ENCODE measurements at places on chromosomes 5 and 9.

- no peak for DNase-seq
Observed at GRCh38 chr9:80948066-80948465, 741.3 kb downstream of the TLE1 start.

DNA sequence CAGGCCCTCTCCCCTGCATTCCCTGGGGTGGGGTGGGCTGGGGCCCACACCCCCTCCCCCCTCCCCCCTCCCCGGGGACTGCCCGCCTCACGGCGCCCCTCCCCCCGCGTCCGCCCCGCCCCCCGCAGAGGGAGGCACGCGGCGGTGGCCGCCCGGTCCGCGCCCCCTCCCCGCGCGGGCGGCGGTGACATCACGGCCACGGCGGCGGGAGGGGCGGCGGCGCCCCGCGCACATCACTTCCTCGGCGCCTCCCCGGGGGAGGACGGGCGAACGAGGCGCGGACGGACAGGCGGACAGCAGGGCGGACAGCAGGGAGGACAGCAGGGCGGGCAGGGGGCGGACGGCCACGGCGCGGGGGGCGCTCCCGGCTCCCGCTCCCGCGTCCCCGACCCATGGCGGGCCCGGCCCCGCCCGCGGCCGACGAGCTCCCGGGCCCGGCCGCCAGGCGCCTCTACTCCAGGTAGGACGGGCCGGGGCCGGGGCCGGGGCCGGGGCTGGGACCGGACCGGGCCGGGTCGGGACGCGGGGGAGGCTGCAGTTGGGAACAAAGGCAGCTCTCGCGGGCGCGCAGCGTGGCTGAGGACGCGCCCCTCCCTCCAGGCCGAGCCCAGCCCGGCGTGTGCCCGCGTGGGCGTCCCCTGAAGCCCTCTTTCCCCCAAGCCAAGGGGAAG is at the start of gene GPSM1:
Gene GPSM1 (plus strand): TSS at position 236 of the 671 bp plus-strand sequence. CDS start 157 bp downstream, at position 393.
- DNase-seq, result peak; percentile 56

DNA sequence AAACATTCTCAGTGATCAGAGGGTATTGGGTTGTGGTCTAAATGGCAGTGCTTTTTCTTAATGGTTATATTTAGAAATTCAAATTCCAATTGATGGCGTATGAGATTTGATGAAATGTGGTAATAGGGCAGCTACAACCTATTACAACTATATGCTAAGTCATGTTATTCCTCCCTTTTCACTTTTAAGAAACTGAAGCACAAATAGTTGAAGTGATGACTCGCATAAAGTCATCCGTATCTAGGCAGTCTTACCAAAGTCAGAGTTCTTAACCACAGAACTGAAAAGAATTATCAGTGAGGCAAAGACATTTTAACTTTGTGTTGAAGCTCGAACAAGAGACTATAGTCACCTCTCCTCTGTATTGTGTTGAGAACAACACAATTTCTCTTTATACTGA is 28.2 kb downstream of the C9orf152 start:
- DNase-seq, result peak; percentile 73

DNA sequence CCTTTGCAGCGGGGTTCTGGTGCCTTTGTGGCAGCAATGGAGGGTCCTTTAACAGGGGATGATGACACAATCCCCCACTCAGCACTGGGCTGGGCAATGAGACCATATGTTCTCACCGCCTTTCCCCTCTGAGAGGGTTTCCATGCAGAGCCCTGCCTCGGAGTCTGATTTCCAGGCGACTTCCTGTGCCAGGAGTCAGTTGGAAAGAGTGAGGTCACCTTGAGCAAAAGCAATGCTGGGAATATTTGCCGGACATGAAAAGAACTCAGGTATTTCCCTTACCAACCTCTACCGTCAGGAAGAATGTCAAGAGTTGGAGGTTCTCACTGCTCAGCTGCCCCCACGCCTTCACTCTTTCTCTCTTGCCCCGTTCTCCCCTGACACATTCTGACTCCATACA is 284.2 kb upstream of the IRX1 start:
- DNase-seq, result peak; percentile 70

- peak; percentile 70 for DNase-seq
Observed at GRCh38 chr9:124126648-124127646, 115.4 kb downstream of the LHX2 start.

GRCh38 chr5:180670586-180671359 is 21.4 kb upstream of the FLT4 start:
- peak; percentile 50 for DNase-seq

DNA sequence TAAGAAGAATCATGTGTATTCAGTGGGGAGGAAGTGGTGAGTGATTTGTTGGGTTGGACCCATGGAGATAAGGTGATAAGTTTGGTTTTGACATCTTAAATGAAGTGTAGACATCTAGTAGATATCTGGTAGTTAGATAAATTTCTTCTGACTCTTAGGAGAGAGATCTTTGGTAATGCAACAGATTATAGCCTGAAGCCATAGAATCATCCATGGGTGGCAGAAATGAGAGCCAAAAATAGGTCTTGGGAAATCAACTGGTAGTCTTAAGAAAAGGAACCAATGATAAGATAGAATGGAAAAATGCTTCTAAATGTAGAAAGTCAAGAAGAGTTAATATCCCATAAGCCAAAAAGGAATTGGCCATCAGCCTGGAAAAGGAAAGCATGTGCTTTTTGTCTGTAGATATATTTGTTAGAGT is 532.7 kb upstream of the GRAMD2B start:
- DNase-seq, result no peak

GRCh38 chr5:88888848-88889188 is 5.8 kb upstream of the MEF2C start:
- no peak for DNase-seq

- DNase-seq, result no peak
Observed at GRCh38 chr5:153774686-153775085, 264.0 kb downstream of the FAM114A2 start.

GRCh38 chr9:30932226-30932625 is 1452.2 kb upstream of the ACO1 start:
- DNase-seq, result peak; percentile 88

GRCh38 chr5:33501899-33502298 is 61.1 kb downstream of the TARS1 start:
- DNase-seq, result no peak

DNA sequence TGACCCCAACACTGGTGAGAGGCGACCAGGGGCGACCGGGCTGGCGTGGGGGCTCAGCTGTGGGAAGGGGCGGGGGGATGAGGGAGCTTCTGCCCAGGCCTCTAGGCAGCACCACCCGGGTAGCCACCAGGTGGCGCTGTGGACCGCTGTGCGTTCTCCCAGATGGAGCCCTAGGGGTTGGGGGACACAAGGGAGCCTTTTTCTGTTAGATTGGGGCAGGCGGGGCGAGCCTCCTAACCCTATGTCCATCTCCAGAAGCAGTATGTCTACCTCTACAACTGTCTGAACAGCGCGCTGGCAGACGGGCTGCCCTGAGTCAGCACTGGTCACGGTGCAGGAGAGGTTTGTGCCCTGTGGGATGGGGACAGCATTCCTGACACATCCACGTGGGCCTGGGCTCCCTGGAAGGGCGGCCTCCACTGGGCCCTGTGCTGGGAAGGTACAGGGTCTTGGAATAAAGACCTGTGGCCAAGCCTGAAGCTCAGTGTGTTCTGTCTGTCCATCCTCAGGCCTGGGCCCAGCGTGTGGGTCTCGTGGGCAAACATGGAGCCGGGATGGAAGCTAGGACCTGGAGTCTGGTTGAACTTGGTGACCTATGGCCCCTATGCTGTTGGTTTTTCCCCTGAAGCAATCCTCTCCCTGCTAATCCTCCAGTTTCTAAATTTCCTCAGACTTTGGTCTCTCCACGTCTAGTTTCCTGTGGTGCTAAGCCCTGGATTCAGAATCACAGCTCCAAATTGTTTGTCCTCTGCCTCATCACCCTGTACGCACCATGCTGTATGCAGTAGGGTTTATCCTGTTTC is 23.1 kb upstream of the SPTLC1 start:
- peak; percentile 61 for DNase-seq

- DNase-seq, result no peak
Observed at GRCh38 chr5:180339583-180340183, 13.5 kb downstream of the GFPT2 start.

DNA sequence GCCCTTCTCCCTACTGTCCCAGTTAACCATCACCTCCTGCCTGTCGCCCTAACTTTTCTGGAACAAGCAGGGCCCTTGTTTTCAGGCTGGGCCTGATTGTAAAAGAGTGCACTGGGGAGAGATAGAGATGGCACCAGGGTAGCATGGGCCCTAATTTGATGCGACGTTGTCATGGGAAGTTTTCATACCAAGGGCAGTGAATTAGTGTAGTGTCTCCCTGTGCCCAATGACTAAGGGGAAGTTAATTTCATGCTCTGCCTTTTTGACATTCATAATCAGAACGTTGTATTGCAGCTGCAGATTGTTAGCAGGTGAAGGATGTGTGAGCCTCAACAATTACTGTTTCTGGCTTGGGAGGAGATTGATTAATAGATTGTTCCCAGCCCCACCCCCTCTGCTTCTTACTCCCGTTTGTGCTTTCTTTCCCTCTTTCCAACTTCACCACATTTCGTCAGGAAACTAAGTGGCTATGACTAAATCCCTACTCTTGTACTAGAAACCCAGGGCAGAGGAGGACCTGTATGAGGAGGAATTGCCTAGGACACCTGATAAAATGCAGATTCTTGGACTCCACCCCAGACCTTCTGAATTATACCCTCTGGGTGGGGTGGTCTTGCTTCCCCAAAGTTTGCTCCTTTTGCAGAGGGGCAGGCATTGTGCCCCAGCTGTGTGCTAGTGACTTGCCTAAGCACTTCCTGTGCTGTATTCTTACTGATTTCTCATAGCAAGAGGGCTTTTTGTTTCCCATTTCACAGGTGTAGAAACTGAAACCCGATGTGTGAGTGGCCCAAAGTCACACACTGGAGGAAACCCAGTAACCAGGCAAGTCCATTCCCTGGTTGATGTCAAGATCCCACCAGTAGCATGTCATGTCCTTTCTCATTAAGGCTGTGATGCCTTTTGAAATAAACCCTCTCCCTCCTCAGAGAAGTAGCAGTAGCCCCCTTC is 56.3 kb downstream of the DAB2IP start:
- DNase-seq, result no peak

DNA sequence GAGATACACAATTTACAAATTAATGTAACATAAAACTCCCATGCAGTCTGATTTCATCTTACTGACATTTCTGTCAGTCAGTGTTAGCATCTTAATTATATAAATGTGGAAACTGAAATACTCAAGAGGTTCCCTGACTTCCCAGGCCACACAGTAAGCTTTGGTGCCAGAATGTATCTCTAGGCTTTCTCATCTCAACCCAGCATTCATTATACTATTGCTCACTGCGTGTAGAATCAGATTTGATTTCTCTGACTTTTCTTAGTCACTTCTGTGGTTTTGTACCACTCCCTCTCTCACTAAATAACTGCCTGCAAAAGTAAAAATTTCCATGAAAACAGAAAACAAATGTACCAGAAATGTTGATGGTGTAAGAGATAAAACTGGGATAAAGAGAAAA is 31.7 kb upstream of the CDKN2B start:
- DNase-seq, result peak; percentile 50

- DNase-seq, result no peak
Observed at GRCh38 chr5:178455480-178455835, 134.7 kb downstream of the COL23A1 start.

DNA sequence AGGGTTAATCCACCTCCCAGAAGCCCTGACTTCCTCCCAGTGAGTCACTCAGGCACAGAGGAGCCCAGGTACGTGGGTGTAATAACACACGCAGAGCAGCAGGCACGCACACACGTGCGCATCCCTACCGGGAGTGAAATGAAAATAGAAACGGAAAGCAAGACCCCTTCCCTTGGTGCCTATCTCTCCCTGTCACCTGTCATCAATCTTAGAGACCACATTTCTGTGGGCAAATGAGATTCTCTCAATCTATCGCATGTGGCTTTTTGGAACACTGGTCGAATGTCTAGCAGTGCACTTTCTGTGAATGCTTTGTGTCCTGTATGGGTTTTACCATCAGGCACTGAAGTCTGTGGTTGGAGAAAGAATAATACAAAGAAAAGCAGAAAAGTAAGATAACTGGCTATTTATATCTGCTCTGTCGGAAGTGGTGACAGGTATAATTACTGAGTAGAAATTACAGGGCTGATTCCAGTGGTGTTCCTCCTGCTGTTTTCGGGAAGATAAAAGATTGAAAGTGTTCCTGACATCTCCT is 137.7 kb upstream of the GRIA1 start:
- DNase-seq, result peak; percentile 56
